ENCODE measurements at places on chromosomes 3 and 15. TPM values are rescaled to one million over a fixed set of nuclear protein-coding genes. Genes with fewer than 3 reads are reported as not detected.

FOXL2 gene
- 0.11 TPM for total RNA-seq

TOPBP1 gene
- total RNA-seq: 11.0 TPM

- peak; percentile 73 for DNase-seq
Measured at GRCh38 chr3:25648107-25648535, 16.6 kb downstream of the TOP2B start.

- DNase-seq: no peak
Measured at GRCh38 chr3:188956839-188957489, 214.8 kb upstream of the TPRG1 start.

DNA sequence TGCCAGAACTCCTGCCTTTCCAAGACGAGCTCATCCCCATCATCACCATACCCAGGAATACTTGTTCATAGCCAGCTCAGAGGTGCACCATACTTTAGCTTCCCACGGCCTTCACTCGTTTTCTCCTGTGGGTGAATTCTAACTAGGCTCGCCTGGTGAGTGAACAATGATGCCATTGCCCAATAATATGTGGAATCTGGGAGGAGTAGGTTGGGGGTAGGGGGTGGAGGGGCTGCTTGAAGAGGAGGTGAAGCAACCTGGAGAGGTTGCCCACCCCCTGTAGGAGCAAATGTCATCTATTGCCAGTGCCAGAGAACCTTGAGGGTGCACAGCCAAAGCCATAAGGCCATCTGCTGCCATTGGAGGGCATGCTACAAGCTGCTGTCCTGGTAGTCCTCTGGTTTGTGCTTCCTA lies 592 bp upstream of the ZNF445 start:
- DNase-seq: no peak

GRCh38 chr3:122533480-122533879 lies 18.7 kb upstream of the KPNA1 start:
- no peak for DNase-seq

SPSB4 gene
- 4.9 TPM for total RNA-seq

DNA sequence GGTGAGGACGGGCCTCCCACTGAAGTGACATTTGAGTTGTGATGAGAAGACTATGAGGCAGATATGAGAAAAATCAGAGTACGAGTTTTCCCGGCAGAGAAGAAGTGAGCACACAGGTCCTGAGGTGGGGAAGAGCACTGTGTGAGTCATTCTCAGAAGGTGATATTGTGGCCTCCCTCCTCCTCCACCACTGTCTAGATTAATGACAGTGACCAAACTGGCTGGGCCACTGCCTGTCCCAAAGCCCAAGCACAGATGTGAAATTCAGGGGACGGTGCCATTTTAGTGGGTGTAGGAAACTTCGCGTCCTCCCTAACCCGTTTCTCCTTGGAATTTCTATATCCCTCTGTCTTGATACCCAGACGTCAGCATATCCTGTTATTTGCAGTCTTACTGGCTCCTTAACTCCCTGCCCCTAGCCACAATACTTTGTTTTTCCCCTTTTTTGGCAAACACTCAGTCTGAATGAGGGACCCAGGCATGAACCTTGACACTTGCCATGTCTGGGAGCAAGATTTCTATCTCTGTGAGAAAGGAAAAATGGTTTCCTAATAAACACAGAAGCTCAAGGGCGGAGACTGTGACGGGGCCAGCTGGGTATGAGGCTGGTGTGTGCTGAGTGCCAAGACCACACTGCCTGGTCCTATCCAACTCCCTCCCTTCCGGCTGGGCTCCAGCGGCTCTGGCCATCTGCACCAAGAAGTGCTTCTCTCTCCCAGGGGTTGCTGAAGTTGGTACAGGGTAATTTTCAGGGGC lies 15.2 kb downstream of the PRICKLE2 start:
- peak; percentile 81 for DNase-seq

ZPLD1 gene
- not detected for total RNA-seq

GRCh38 chr3:66885326-66886000 lies 112.6 kb upstream of the KBTBD8 start:
- DNase-seq: no peak

DNA sequence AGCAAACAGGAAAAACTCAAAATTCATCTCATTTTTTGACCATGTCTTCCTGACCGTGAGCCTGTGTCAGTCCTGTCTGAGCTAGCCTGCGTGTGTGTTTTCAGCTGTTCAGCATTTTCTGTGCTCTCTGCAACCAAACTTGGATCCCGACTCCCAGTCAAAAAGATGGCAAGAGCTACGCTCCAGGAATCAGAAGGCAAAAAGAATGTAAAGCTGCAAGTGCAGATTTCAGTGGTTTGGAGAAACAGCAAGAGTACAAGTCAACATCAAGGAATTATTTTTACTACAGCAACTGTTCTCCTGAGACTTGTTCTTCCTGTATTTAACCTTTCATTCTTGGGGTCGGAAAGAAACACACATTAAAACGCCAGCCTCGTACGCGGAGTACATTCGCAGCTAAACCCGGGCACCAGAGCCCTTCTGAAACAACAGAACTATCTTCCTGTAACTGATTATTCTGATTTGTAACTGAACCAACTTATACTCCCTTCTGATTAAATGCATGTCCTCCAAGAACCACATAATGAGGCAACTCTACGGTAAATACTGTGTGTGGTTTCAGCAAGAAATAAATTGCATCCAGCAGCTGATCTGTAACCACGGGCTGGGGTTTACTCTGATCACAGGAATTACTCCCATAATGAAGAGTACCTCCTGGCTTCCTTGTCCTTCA lies 107.4 kb downstream of the LRIG1 start:
- peak; percentile 63 for DNase-seq

- peak; percentile 31 for DNase-seq
Measured at GRCh38 chr3:183503746-183504145, 51.8 kb downstream of the KLHL6 start.

DNA sequence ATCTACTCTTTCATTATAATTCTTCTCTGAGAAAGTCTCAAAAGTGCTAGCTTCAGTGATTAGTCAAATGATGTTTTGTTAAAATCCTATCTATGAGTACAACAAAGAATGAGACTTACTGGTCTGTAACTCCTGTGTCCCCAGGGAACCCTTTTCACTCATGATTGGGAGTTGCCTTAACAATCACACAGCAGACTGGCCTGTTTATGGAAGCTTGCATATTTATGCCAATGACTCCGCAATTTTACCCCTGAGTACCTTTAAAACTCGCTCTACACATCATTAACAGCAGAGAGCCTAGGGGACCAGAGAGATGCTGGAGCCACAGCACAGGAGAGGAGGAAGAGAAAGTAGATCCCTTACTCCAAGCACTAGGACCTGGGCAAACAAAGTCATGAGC lies 628.1 kb downstream of the IGSF11 start:
- DNase-seq: no peak

DUOXA1 gene
- total RNA-seq: 0.73 TPM

SPCS1 gene
- total RNA-seq: 79.4 TPM

CIB2 gene
- total RNA-seq: 16.7 TPM

SLC24A5 gene
- not detected for total RNA-seq

- no peak for DNase-seq
Measured at GRCh38 chr3:72487078-72487765, 361.0 kb downstream of the SHQ1 start.

TMIE gene
- total RNA-seq: 0.51 TPM

GRCh38 chr15:64717735-64718495 lies 57.5 kb downstream of the RBPMS2 start:
- DNase-seq: no peak

MKRN2 gene
- total RNA-seq: 27.9 TPM

GRCh38 chr3:119944091-119944490 lies 150.2 kb downstream of the GSK3B start:
- DNase-seq: no peak

GRCh38 chr15:96796841-96797240 lies 466.3 kb downstream of the NR2F2 start:
- no peak for DNase-seq

All from cardiac septum (tissue), 1 donor.